ENCODE measurements at places on chromosomes 1 and 21.
A peak's percentile ranks its signal among the peaks of the same experiment; 100 is the strongest.

- DNase-seq: no peak
Observed at GRCh38 chr1:156853761-156854160, 5.2 kb downstream of the INSRR start.

DNA sequence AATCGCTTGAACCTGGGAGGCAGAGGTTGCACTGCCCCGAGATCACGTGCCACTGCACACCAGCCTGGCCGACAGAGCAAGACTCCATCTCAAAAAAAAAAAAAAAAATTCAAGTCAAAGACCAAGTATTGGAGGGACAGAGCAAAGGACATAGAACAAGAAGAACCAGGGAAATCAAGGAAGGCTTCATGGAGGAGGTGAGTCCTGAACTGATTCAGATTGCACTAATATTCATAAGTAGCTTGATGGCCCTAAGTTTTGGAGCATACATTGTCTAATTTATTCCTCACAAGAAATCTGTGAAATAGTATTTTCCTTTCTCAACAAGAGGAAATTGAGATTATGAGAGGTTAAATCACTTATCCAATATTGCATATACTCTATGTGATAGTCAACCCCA lies 3.9 kb upstream of the PRR9 start:
- DNase-seq: no peak

DNA sequence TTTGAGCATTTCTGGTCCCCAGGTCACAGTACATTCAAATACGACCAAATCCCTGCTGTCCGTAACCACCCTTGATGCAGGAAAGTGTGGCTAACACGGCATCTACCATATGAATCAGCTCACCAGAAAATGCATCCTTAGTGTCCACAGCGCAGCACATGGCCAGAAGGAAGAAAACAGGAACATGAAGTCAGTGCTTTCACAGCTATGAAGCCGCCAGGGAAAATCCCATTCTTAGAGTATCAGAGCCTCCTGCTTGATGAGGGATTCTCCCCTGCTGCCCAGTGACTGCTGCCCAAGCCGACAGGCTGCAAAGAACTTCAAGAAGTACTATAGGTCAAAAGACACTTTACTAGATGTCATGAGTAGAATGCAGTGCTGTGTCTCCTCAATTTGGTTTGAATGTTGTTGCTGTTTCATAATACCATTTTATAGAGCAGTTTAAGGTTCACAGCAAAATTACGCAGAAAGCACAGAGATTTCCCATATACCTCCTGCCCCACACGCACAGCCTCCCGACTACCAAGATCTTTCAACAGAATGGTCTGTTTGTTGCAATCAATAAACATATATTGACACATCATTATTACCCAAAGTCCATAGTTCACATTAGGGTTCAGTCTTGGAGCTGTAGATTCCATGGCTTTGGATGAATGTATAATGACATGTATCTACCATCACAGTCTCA lies 14.5 kb downstream of the TIAM1 start:
- DNase-seq: no peak

- no peak for DNase-seq
Observed at GRCh38 chr21:44947111-44947929, 7.5 kb downstream of the SLX9 start.

GRCh38 chr1:1616045-1616790 lies 918 bp downstream of the MIB2 start:
- DNase-seq: peak; percentile 40

GRCh38 chr1:47682786-47683350 lies 245.0 kb downstream of the FOXD2 start:
- no peak for DNase-seq

DNA sequence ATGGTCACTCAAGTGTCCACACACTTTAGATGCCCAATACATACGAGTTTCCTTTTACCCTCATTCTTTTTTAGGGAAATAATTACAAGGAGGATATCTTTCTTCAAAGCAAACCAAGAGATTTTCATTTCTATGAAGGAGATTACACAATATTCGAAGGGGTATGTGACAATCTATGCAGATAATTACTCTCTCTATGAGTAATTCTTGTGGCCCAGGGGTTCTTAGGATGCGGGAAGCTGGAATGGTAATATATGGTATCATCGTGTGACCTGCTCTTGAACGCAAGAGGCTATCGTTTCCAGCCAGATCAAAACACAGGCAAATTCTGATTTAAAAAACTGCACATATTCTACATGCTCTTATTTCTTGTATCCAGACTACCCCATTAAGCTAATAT lies 14.6 kb downstream of the DSCAM start:
- no peak for DNase-seq

DNA sequence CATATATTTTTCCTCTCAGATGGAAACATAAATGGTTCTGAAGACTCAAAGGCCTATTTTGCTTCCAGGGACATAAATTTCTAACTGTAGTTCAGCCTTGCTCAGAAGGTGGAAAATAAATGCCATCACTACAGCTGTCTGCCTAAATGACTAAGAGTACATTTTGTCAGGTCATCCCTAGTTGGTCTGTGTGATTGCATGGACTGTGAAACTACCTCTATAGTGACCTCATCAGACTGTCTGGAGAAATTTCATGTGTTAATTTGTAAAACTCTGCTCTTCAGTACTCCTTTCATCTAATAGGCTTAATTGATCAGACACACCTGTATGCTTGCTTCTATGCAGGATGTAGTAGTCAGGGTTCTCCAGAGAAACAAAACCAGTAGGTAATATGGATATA lies 886.9 kb downstream of the AMY1C start:
- no peak for DNase-seq

DNA sequence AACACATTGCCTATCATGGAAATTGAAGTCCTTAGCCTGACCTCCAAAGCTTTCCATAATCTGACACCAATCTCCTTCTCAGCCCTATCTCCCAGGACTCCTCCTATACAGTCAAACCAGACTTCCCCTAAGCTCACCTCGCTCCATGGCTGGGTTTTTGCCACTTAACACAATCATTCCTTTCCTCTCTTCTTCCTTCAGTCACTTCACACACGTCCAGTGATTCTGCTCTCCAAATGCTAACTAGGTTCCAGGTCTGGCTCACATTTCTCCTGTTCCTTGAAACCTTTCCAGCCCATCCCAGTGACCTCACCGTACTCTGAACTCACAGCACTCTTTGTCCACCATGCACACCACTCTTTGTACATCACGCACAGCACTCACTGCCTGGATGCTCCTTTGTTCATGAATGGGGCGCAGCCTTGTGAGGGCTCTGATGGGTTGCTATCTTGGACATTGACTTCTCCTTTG lies 98.4 kb downstream of the GLUL start:
- DNase-seq: no peak

DNA sequence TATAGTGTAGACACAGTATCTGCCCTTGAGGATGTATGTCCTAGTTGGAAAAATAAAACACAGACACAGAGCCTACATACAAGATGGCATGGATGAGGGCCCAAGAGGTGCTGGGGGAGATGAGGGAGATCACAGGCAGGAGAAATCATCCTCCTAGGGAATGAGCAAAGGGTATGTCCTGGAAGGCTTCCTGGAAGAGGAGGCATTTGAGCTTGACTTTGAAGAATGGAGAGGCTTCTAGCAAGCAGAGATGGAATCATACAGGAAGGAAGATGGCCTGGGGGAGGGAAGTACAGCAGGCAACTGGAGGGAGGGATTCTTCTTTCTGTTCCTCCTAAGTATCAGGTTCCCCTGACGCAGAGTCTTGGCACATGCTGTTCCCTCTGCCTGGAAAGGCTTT lies 103.3 kb downstream of the LACTBL1 start:
- DNase-seq: no peak

- no peak for DNase-seq
Observed at GRCh38 chr1:50651476-50652263, 228.4 kb upstream of the DMRTA2 start.

- peak; percentile 74 for DNase-seq
Observed at GRCh38 chr1:1305300-1306069, 2.2 kb downstream of the ACAP3 start.

DNA sequence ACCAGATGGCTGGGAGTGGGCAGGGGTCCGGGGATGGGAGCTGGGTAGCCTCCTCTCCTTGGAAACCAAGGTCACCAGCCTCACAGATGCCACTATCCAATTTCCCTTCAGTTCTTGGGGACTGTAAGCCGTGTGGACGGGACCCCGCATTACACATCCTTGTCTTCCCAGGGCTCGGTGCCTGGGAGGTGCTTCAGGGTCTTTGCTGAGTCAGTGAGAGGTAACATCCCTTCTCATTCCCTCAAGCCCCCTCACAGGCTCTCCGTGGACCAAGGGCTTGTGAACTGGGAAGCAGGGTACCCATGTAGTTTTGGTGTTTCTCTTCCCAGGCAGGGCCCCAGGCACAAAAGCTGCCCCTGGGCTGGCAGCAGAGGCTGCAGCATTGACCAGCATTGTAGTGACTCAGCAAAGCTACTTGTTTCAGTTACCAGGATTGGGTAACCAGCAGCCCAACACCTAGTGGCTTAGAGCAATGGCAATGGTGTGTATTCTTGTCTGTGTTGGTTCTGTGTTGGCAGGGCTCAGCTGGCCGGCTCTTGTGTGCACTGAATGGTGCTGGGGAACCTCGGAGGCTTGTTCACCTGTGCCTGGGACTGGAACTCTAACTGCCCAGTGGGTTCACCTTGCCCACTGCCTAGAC lies 24.6 kb upstream of the PCBP3 start:
- DNase-seq: no peak

DNA sequence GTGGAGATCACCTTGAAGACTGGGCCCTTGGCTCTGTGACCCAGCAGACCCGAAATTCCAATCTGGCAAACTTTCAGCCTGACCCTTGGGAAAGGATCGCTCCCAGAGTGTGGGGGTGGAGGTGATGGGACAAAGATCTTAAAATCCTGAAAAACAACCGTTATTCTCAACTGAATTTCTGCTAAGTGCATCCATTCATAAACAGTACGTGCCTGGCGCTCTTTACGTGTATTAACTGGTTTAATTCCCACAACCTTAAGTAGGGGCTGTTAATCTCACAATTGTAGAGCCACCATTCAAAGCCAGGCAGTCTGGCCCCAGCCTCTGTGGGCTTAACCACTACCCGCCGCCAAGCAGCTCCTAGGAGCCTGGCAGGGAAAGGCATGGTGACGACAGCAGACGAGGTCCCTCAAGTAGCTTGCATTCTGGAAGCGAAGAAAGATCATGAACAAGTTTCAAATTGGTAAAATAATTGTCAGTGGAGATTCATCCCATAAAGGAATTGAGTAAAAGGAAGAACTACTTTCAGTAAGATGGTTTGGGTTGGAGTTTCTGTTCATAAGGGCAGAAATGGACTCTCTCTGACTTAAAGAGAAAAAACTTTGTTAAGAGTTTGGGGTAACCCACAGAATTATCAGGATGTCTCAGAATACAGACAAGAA lies 11.4 kb upstream of the RGS16 start:
- peak; percentile 48 for DNase-seq

- DNase-seq: peak; percentile 68
Observed at GRCh38 chr21:14215971-14216641, at the start of gene RBM11. Gene RBM11 (plus strand): TSS chr21:14216157. CDS start chr21:14216187, 30 bp downstream.

DNA sequence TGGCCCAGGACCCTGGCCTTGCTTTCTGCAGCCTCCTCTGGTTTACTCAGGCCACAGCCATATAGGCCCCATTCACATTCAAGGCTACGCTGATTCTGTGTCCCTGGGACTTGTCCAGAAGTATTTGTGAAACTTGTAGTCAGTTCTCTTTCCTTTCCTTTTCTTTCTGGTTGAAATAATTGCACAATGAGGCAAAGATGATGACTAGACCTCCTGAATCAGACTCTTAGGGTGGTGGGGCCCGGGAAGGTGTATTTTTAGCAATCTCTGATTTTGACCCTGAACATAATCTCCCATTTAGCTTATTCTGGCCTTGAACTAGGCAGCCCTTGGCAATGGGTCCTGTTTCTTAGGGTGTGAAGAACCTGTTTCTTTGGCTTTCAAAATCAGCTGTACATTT lies 39.9 kb downstream of the STUM start:
- no peak for DNase-seq

- DNase-seq: no peak
Observed at GRCh38 chr1:116335850-116336624, 37.0 kb upstream of the ATP1A1 start.
